ENCODE measurements at places on chromosomes 2 and 18.

DNA sequence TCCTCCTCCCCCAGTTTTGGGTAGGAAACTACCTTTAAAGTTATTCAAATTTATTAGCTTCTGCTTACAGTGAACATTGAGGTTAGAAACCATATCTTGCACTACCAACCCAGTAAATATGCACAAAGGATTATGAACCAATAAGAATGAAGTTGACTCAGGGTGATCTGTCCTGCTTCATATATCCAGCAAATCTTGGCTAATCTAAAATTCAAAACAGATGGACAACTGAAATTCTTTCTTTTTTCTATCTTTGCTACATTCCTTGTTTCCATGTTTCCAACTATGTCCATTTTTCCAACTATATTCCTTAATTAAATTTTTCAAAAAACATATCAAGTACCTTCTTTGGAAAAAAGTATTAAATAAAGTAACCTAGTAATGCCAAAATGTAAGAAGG, 149.3 kb downstream of the FAM124B start:
- no peak for DNase-seq

- DNase-seq = no peak
Observed at GRCh38 chr2:27796791-27797765, 25.6 kb downstream of the MRPL33 start.

DNA sequence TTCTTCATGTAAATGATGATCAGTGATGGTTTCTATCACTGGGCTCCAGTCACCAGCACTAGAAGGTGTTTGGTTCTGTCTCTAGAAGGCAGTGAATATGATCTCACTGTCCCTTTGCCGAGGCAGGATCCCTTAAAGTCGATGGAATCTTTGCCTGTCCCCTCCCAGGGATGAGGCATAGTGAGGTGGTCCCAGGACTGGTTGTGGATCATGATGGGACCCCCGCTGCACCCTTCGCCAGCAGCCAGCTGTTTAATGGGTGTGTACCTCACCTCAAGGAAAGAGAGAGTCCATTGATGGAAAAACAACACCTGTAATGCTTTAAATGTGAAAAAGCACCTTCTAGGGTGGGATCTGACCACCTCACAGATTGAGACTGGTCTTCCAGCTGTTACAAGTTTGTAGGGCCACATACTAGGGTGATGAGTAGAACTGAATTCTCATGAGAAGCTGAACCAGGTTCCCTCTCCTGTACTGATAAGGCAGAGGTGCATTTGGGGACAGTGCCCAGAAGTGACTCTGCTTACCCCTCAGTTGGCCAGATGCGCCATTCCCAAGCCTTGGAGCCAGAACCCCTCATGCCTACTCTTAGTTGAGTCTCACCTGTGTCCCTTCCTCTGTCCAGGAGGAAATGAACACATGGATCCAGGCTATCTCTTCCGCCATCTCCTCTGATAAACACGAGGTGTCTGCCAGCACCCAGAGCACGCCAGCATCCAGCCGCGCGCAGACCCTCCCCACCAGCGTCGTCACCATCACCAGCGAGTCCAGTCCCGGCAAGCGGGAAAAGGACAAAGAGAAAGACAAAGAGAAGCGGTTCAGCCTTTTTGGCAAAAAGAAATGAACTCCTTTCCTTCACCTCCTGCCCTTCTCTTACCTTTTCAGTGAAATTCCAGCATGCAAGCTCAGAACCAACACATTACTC, 55.5 kb upstream of the EML6 start:
- no peak for DNase-seq

DNA sequence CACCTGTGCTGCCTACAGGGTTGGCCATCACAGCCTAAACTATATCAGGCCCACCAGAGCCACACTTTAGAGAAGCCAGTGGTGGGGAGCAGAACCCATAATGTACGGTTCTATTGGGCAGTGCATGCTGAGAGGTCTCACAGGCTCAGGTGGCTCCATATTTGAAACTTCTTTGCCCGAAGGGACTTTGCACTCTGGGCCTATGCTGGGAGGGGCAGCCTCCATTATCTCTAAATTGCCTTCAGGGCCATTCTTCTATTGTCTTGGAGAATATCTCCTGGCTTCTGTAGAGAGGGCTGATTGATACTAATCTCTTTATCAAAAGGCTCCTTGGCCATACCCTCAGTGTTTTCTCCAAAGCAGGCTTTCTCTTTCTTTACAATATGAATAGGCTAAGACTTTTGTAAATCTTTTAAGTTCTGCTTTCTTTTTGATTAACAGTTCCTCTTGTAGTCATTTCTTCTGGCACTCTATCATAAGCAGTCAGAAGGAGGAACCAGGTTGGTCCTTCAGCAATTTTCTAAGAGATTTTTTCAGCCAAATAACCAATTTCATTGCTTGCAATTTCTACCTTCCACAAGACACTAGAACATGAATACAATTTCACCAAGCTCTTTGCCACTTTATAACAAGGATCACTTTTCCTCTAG, 44.5 kb downstream of the RPE start:
- DNase-seq = no peak

DNA sequence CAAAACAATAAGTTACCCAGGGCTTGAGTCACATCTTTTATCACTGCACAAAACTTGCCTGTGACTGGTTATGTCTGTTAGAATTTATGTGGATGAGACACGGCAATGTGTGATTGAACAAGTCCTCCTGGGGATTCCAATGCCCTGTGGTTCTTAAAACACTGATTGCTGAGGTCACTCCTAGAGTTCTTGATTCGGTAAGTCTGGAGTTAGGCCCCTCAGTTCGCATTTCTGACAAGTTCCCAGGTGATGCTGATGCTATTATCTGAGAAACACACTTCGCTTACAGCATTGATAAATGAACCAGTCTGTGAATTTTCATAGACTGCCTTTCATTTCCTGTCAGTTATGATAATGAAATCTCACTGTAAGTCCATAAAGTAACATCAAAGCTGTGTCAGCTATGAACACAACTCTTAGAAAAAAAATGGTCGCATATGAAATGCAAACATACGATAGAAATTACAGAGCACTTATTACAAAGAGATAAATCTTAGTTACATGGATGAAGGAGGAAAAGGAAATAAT, 214.0 kb downstream of the DLGAP1 start:
- DNase-seq = no peak

DNA sequence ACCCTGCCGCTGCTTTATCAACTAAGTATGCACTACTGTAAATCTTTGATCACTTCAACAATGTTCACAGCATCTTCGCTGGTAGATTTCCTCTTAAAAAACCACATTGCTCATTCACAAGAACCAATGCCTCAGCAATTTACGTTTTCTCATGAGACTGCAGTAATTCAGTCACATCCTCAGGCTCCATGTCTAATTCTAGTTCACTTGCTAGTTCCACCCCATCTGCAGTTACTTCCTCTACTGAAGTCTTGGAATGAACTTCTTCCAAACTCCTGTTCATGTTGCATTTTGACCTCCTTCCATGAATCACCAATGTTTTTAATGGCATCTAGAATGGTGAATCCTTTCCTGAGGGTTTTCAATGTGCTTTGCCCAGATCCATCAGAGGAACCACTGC, 35.8 kb downstream of the PRELID3A start:
- DNase-seq = no peak

GRCh38 chr2:236659758-236660150, 90.1 kb downstream of the ACKR3 start:
- no peak for DNase-seq

DNA sequence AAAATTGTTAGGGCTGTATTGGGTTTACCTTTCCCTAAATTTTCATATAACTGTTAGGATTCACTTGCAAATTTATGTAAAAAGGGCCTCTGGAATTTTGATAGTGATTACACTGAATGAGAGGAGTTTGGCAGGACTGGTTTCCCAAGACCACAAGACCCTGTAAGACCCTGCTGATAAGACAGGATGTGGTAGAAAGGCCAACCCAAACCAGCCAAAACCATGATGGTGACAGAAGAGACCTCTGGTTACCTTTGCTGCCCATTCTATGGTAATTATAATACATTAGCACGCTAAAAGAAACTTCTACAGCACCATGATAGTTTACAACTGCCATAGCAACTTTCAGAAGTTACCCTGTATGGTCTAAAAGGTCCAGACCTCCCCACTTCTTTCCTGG, 8.3 kb upstream of the CASP10 start:
- DNase-seq = no peak

DNA sequence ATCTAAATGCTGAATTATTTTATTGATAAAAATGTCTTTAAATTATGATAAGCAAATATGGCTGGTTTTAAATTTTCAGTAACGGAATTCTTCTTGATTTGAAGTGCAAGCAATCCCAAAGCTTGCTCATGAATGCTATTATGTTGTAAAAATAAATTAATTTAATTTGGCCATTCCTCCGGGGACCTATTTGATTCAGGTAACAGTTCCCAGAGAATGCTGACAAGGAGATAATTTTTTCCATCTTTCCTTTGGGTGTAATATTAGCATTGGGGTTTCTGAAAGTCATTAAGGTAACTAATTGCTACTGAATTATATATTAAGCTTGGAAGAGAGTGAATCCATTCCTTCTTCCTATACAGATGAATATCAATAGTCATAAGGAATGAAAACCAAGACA, 12.5 kb upstream of the RMDN2 start:
- no peak for DNase-seq

DNA sequence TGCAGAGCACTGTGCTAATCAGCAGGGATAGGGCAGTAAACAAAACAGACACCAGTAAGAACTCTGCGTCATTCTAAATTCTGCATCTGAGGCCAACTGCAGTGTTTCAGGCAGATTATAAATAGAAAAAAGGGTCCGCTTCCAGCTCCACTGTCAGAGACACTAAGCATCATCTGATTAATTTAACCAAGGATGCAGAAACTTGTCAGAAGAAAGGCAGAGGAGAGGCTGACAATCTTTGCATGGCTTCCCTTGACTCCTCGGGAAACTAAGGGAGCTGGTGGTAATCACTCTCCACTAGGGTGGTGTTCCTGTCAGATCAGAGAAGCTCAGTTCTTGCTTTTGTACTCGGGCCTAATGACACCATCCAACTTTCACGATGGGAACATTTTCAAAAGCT, 123.5 kb downstream of the DNAH6 start:
- no peak for DNase-seq

GRCh38 chr18:60070631-60071030, 170.8 kb downstream of the PMAIP1 start:
- DNase-seq = no peak
